ENCODE measurements at places on chromosomes 16 and 17. TPM values are rescaled to one million over a fixed set of nuclear protein-coding genes. Genes with fewer than 3 reads are reported as not detected.

- no peak for DNase-seq
Measured at GRCh38 chr16:80330150-80330549, 210.6 kb upstream of the DYNLRB2 start.

DNA sequence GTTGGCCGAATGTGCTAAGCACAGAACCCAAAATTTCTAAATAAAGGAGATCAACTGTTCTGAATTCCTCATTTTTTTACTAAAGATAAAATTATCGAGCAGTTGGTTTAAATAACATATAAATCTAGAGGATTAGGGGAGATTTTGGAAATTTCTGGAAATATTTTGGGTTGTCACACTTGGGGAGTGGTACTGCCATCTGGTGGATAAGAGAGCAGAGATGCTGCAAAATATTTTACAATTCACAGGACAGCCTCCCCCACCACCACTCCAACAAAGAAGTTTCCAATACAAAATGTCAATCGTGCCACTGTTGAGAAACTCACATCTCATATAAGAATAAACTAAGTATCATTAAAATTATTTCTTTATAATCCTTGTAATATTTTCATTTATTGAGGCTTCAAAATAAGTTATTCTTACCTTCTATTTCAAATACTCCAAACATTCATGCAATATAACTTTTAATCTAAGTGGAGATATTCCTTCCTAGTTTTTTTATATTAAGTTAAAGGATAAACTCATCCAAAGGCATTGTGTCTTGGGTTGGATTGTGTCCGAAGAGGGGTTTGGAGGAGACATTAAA, 17.0 kb upstream of the ABCA8 start:
- no peak for DNase-seq

Gene CXCL16
- 4.3 TPM for total RNA-seq

DNA sequence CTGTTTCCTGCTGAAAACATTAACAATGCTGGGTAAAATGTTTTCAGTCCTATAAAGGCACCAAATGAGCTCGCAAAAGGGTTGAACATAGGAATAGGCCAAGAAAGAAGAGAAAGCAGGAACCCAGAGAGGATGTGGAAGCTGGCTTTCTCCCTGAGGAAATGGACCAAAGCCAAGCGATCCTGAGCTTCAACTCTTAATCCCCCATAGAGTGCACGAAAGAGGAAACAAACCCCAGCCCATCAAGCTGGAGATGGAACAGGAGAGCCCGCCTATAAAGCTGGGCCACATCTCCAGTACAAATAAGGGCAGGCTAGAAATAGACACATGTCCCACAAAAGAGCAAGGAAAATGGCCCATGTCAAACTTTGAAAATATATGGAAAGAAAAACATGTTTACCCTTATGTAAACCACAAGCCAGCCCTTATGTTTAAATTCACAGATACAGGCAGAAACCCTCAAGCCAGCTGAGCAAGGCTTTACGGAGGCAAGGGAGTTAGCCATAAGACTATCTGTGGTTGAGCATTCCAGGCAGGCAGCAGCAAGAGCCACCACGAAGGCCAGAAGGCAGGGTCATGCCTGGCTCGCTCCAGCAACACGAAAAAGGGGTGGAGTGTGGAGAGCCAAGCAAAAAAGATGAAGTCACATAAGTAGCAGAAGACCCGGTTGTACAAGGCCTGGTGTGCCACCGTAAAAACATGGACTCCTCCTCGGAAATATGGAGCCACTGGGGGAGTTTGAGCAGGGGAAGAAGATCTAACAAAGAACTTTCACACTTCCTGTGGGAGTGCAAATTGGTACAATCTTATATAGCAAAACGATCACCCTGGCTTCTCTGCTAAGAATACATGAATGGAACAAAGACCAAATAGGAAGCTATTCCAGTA, 27.8 kb downstream of the COPRS start:
- DNase-seq = no peak

Gene MRC2
- total RNA-seq = 6.1 TPM

DNA sequence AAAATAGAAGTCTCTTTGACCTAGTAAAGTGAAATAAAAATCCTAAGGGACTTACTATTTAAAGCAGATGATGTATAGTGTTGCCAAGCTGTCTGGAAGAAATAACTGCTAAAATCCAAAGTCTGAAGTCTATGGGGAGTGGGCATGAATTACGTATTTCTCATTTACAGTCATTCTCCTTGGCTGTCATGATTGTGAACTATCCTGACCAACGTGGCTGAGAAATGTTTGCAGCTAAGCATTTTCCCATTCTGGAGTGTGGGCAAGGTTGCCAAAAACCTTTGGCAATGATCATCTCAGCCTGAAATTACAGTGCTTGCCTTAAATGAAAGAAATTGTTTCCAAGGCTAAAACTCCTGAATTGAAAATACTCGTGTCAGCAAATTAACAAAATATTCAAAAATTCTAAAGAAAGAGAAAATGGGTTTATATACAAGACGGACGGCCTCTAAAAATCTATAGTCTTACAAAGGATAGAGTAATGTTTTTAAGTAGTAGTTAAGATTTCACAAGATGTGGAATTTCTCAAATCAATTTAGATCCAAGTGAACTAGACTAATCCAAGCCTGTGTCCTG, 77.0 kb downstream of the CACNG1 start:
- no peak for DNase-seq

- no peak for DNase-seq
Measured at GRCh38 chr16:16093628-16094332, 129.5 kb downstream of the ABCC6 start.

Gene PRR35
- total RNA-seq = not detected

Data from activated T-cell treated with anti-CD3 and anti-CD28 coated beads, Interleukin-2, amount 50 U/mL, for 72 hours (primary cell).